ENCODE measurements at places on chromosomes 1 and 21. TPM values are rescaled to one million over a fixed set of nuclear protein-coding genes. Genes with fewer than 3 reads are reported as not detected.

DNA sequence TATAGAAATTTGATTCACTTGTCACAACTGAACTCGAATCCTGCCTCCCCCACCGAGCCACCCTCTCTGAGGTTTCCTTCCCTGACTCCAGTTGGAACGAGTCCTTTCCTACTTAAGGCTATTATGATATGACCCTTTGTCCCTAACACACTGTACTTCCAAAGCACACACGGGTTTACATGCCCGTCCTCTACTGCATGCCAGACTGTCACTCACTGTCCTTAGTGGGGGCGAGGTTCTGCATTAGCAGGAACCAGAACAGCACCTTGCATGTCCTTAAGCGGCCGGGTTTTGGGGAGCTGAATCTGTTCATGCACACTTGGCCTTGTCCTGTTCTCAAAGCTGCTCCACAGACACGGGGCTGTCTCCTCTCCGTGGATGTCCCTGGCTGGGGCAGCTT lies 164.6 kb upstream of the KCNJ6 start:
- DNase-seq, result no peak

DNA sequence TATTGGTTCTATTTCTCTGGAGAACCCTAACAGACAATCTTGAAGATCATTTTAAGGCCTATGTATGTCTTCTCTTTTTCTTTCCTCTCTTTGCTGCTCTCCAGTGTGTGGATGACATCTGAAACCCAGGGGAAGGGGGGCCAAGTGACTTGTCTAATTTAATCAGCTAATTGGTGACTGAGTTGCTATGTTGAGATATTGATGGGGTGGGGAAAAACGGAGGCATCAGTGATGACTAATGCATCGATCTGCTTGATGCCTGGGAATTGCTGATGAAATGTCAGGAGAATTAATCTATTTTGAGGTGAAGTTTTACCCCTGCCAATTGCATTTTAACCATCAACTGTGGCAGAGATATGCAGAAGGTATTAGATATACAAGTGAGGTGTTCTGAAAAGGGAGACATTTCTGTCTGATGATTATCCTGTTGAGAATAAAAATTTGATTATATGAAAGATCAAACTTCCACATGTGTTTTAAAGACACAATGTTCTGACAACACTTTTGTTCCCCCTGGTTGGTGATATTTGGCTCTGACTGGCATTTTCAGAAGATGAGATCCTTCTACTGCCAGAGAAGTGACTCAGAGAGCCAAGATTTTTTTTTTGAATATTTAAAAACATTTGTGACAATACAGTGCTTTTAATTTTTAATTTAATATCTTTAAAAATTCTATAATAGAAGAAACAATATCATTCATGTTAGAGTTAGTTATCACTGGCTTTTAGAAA lies 18.7 kb upstream of the PTGFR start:
- DNase-seq, result no peak

DNA sequence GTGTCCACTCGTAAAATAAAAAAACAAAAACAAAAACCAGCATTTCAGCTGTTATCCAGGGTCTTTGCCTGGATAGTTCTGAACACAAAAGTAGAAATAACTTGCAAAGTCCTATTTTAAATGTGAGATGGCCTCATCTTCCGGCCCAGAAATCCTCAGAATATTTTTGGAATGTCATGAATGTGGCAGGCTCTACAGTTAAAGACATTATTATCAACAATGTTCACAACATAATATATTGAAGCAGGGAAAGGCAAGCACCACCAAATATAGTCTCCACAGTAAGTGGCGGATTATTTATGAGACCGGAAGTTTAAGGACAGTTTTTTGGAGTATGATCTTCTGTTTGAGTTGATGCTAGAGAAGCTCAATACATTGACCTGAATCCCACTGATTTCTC lies 1.2 kb upstream of the C1orf198 start:
- no peak for DNase-seq

DNA sequence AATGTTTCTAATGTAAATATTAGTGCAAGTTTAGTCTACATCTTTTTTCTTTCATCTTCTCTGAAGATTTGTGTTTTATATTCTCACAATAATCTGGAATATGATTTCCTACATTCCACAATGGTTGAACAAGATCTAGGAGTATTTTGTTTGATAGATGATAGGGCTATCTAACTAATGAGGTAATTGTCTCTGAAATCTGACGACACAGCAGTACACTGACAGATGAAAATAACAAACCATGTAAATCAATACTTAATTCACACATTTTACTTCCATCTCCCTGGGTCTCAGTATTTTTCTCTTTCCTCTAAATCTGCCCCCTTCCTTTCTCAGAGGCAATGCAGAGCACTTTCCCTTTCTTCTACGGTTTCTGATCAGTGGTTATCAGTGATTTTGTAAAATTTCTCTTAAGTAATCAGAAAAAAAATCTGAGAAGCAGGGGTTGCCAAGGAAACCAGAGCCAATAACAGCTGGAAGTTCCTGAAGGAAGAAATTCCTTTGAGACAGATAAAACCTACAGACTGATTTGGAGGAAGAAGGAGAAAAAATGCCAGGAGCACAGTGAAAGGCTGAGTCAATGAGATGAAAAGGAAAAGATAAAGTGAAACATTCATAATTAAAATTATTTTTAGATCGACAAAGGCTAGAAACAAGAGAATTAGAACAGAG lies 7.3 kb upstream of the ANKRD13C start:
- no peak for DNase-seq

- DNase-seq, result no peak
Measured at GRCh38 chr1:153389973-153390879, 647 bp downstream of the S100A8 start.

- peak; percentile 87 for DNase-seq
Measured at GRCh38 chr1:243255791-243256512, at the start of gene SDCCAG8. Gene SDCCAG8, plus strand, starts transcription at chr1:243256041. Its CDS starts 133 bp downstream, at chr1:243256174.

DNA sequence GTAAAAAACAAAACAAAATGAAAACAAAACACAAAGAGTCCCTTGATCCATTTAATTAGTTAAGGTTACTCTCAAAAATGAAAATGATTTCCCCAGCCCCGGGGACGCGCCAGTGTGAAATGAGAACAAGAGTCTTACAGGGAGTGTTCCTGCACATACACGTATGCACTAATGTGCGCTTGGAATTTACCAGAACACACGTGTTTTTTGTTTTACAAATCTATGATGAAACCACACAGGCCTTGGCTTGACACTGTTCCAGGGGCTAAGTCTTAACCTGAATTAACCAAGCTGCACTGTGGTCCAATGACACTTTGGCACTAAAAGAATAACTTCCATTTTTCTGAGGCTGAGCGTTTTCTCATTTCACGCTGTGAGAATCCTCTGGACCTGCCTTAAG lies 63.7 kb downstream of the SLC45A1 start:
- DNase-seq, result no peak

- DNase-seq, result no peak
Measured at GRCh38 chr1:212504171-212504803, 71.6 kb downstream of the NENF start.

DNA sequence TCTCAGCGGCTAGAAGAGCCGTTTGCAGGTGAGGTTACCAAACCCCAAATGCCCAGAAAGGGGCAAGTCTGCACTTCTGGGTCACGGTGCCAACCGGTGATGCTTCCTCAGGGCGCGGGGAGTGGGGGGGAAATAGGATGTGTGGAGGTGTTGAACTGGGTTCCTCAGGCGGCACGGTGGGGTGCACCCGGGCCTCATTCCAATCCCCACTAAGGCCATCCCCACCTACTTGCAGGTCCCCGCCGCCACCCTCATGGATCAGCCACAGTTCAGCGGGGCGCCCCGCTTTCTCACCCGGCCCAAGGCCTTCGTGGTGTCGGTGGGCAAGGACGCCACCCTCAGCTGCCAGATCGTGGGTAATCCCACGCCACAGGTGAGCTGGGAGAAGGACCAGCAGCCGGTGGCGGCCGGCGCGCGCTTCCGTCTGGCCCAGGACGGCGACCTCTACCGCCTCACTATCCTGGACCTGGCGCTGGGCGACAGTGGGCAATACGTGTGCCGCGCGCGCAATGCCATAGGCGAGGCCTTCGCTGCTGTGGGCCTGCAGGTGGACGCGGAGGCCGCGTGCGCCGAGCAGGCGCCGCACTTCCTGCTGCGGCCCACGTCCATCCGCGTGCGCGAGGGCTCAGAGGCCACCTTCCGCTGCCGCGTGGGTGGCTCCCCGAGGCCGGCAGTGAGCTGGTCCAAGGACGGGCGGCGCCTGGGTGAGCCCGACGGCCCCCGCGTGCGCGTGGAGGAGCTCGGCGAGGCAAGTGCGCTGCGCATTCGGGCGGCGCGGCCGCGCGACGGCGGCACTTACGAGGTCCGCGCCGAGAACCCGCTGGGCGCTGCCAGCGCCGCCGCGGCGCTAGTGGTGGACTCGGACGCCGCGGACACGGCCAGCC lies 3.9 kb downstream of the OBSCN start:
- DNase-seq, result no peak

DNA sequence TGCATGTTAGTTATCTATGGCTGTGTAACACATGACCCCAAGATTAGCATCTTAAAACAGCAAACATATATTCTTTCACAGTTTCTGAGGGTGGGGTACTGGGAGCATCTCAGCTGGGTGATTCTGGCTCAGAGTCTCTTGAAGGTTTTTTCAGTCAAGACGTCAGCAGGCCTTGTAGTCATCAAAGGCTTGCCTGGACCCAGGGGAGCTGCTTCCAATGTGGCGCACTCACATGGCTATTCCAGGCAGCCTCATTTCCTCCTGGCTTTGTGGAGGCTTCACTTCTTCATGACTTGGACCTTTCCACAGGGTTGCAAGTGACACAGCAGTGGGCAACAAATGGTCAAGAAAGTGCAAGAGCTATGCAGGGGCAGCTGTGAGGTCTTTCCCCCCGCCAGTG lies 114.7 kb downstream of the ACTL8 start:
- no peak for DNase-seq

The NPHS2 gene
- total RNA-seq, result not detected

The KCND3 gene
- not detected for total RNA-seq

The PAQR6 gene
- 3.6 TPM for total RNA-seq

The FOXO6 gene
- total RNA-seq, result not detected

The KCNH1 gene
- not detected for total RNA-seq

The SLC30A2 gene
- total RNA-seq, result not detected

The RNU1-1 gene
- 1,321 TPM for total RNA-seq
